Activated naive CD4-positive, alpha-beta T cell treated with anti-CD3 and anti-CD28 coated beads, Interleukin-2, amount 50 U/mL, for 16 hours (primary cell): ENCODE measurements at places on chromosomes 1 and 21.
A peak's percentile ranks its signal among the peaks of the same experiment; 100 is the strongest.

GRCh38 chr1:2791027-2791760 lies 10.3 kb downstream of the TTC34 start:
- no peak for DNase-seq

GRCh38 chr21:46099476-46099875 lies 1.6 kb downstream of the COL6A2 start:
- DNase-seq: no peak

DNA sequence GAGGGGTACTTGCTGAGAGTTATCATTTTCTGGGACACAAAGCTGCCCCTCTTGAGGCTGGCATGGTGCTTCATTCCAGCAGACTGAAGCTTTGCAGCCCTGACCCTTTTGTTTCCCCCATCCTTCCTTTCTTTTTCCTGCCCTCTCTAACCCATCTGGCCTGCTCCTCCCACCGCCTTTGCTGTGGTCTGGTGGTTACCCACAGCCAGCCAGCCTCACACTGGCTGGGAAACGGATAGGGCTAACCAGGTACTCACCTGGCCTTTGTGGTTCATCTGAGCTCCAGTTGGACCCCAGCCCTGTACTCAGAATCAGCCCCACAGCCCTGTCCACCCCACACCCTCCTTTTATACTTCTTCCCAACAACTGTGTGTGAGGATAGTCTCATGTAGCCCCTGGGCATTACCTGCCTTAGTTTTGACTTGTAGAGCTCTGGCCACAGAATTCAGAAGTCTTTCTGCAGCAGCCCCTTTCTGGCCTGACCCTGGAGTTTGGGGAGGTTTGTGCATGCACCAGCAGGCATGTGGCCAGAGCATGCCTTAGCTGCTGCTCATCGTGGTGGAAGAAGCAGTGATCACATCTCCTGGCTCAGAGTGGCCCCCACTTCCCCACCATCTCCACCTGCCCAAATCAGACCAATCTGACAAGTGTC lies 138.0 kb downstream of the TRABD2B start:
- DNase-seq: no peak

DNA sequence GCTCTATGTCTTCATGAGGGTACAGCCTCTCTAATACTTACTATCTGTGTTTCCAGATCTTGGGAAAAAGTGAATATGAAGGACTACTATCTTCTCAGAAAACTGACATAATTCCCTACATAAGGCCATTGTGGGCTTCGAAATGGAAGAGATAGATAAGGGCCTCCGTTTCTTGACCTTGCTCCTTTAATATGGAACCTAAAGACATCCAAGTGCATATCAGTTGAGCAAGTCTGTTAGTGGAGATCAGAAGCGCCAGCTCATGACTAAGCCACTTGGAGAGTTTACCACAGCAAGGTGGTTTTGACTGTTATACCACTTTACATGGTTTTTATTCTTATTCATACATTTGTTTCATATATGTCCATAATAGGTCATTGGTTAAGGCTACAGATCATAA lies 35.3 kb upstream of the FCER1A start:
- no peak for DNase-seq

- no peak for DNase-seq
These were observed 405.3 kb downstream of the RRAGC start for GRCh38 chr1:38454236-38454635.

DNA sequence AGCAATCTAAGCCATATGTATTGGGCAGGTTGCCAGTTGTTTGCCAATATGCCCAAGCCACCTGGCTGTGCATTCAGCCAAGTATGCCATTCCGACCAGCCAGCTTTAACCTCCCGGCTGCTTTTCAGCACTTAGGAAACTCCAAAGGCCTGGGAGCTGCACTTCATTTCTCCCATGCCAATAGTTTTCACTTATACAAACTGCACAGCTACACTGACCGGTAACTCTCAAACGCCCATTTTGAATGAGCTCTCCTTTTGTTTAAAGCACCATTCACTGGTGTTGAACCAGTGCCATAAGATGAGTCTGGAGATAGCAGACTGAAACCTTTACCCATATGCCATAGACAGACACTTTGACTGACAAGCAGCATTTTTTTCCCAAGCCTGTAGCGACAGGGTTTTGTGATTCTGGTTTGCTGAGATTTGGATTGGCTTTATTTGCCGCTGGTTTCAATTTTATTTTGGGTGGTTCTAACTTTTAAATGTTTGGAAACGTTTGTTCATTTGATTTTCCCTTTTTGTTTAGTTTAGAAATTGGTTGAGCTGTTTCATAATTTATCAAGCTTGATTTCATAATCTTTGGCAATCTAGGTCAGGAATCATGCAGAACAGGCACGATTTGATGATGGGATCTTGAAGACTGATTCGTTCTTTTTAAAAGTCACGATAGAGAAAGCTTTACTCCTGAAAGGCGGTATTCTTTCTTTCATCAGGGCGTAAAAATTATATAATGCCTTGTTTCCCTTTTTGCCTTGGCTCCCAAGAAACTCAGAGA lies 144.6 kb downstream of the NFIA start:
- DNase-seq: no peak

DNA sequence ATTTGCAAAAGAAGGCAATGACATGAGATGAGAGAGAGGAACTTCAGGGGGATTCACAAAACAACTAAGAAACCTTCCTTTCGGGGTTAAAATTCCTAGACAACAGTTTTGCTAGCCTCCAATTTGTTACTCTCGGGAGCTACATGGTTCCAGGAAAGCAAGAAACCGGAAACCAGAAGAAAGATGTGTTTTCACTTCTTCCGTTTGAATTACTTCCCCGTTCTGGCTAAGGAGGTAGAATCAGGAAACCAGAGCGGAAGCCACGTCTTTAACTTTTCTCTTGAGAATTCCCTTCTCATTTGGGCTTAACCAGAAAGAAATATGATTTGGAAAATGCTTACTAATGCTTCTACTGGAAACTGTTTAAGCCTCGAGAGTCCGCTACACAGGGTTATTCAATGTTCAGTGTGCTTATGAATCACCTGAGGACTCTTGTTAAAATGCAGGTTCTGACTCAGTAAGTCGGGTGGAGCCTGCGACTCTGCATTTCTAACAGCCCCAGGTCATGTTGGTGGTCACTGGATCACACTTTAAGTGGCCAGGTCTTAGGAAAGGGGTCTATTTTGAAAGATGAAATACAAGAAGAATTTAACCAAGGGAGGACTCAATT lies 43.5 kb upstream of the MCOLN3 start:
- DNase-seq: no peak

DNA sequence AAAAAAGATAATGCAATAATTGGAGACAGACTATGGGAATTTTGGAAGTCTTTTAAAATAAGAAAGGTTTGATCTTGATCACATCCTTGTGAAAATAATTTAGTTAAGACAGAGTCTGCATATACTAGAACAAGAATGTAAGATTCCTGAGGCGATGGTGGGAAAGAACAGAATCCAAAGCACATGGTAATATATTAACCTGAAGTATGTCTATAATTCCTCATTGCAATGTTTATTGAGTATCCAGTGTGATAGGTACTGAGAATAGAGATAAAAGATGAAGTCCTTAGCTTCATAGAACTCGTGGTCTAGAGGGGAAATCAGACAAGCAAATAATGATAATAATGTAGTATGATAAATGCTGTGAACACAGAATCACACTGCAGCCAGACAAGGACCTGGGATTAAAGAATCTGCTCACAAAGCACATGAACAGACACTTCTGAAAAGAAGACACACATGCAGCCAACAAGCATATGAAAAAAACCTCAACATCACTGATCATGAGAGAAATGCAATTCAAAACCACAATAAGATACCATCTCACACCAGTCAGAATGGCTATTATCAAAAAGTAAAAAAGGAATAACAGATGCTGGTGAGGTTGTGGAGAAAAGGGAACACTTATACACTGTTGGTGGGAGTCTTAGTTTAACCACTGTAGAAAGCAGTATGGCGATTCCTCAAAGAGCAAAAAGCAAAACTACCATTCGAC lies 6.9 kb upstream of the ANGPTL3 start:
- DNase-seq: no peak

DNA sequence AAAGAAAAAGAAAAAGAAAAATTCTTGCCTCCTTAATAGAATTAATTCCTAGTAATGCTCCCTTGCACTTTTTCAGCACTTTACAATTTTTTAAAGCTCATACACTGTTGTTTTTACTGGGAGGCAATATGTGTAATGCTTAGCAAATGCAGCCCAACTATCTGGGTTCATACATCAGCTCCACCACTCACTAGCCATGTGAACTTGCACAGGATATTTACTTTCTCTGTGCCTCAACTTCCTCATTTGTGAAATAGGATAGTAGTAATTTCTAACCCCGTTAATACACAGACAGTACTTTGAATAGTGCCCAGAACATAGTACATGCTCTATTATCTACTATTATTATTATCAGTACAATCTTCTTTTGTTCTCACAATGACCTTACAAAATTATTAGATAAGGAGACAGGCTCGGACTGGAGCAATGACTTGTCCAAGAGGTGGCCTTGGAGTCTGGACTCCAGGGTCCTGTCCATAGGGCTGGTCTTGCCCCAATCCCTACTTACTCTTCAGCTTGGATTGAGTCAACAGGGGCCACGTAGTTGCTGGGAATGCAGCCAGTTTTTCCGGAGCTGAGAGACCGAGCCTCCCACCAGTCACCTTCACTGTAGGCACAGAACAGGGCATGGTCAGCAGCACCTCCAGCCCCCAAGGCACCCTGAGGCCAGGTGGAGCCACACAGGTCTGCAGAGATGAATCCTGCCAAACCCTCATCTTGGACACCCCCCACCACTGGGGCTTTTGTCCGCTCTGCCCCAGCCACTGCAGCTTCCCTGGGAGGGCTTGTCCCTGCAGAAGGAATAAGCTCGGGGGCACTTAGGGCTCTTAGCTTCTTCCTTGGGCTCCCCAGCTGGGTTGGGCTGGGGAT lies 13.7 kb downstream of the FGR start:
- no peak for DNase-seq

DNA sequence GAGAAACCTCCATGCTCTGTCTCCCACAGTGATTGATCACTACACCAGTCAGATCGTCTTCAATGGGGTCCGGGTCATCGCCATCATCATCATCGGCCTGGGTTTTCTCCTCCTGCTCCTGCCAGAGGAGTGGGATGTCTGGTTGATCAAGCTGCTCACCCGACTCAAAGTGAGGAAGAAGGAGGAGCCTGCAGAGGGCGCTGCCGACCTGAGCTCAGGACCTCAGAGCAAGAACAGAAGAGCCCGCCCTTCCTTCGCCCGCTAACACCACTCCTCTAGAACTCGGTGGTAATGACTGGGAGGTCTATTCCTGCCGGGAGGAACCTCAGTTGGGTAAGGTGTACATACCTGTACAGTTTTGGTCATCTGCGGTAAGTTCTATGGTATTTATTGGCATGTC lies 50.3 kb upstream of the COA6 start:
- peak; percentile 48 for DNase-seq
